ENCODE measurements at places on chromosomes 6 and 20.

GRCh38 chr20:32611286-32611685 is 26.2 kb upstream of the NOL4L start:
- no peak for DNase-seq

- no peak for DNase-seq
These were observed 374.9 kb upstream of the NOX3 start for GRCh38 chr6:155830531-155830930.

GRCh38 chr6:42744351-42744893 is 1.5 kb downstream of the TBCC start:
- no peak for DNase-seq

DNA sequence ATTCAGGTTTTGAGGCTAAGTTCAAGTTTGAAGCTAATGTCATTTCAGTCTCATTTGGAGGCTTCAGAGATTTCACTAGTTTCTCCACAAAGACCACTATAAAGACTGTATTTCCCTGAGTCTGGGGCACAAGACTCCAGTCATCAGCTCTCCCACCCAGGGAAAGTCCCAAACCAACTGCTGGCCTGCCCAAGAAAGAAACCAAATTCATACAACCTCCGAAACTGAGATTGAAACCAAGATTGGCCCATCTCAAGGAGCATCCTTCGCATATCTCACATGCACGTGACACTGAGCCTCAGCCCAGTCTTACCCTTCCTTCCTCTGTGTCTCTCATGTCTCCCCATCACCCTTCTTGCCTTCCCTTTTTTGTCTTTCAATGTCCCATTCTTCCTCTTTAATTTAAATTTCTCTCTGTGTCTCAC is 3.5 kb upstream of the LTA start:
- DNase-seq, result no peak

DNA sequence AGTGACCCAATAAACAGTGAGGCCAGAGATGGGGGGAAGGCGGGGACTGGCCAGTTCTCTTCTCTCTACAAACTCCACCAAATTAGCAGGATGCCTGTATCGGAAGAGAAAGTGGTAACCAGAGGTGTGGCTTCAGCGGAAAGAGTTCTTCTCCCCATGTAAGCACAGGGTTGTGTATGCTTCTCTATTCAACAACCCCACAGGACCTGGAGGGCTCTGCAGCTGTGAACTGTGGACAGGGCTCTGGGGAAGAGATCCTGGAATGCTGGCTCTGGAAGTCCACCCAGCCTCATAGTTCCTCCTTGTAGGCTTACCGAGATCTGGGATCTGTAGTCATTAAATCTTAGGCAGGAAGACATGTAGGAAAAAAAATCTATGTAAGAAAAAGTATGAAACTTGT is 186.2 kb downstream of the FOXC1 start:
- DNase-seq, result no peak

- no peak for DNase-seq
These were observed 45.1 kb downstream of the BCAS1 start for GRCh38 chr20:54025251-54025771.

GRCh38 chr6:135546680-135547418 is 49.3 kb upstream of the AHI1 start:
- no peak for DNase-seq

DNA sequence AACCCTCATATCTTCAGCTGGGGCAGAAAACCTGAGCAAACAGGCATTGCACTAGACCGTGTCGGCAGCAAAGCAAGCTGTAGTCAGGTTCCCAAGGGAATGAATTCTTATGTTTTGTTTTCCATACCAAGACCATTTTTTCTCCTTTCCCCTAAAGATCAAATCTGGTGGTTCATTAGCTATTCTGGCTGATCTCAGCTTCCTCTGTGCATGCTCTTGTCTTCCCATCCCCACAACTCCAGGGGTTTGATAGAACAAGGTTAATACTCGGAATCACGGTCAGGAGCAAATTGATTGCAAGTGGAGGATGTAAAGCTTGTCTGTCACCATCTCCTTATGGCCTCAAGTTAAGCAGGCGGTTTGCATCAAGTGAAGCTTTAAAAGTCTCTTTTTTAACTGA is 778.8 kb downstream of the KIF16B start:
- no peak for DNase-seq
